M059J (cell line): ENCODE measurements at places on chromosomes 5 and 9.
A peak's percentile ranks its signal among the peaks of the same experiment; 100 is the strongest.

DNA sequence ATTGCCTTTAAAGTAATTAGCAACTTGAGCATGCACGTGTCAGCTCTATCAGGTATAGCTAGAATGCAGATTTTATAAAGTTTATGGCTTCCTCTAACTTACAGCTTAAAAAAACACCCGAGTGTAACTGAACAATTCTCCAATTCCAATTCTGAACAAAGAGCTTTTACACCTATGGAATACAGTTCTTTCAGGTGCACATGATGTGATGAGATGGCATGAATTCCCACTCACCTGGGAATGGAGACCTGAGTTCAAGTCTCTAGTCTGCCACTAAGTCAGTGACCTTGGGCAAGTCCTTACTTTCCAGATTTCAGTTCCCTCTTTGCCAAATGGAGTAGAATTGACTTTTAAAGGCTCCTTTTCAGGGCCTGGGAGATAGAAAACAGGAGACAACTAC is 1.8 kb downstream of the ZFAND5 start:
- peak; percentile 9 for DNase-seq

DNA sequence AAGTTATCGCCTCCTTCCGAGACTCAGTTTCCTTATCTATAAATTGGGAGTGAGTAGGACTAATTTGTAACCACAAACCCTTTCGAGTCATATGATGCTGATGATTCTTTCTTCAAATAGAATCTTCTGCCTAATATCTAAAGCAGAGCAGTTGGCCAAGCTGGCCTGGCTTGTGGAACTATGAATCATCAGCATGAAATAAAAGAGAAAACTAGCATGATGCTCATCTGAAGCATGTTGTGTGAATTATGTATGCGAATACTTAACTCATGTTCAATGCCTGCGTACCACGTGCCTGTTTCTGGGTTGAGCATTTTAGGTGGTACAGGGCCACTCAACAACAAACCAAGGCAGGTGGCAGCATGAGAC is 15.0 kb upstream of the ORM1 start:
- DNase-seq = no peak

DNA sequence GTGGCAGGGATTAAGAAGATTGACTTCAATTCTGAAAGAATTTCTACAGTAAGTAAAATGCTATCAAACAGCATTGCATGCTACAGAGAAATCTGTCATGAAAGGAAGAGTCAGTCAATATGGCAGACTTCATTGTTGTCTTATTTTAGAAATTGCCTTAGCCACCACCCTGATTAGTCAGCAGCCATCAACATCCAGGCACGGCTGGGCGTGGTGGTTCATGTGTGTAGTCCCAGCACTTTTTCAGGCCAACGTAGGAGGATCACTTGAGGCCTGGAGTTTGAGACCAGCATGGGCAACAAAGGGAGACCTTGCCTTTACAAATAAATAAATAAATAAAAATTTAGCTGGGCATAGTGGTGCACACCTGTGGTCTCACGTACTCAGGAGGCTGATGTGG is 46.6 kb downstream of the RMI1 start:
- DNase-seq = no peak

- DNase-seq = no peak
Observed at GRCh38 chr5:152811988-152812387, 406.9 kb upstream of the NMUR2 start.

GRCh38 chr9:14080959-14081542 is 232.9 kb downstream of the NFIB start:
- peak; percentile 87 for DNase-seq

DNA sequence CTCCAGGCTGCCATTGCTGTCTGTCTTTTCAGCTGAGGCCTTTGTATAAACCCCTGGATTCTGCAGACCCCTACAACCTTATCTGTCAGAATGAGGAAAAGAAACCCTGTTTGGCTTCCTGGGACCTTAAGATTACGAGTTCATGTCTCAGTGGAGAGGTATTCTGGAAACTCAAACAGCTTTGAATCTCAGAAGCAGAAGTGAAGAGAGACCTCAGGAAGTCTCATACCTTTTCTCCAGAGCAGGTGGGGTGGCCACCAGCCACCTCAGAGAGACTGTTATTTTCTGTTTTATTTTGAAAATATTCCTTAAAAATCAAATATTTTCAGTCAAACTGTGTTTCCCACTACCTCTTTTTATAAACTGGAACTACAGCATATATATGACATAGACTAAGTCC is 457.5 kb downstream of the TMEM232 start:
- DNase-seq = no peak

GRCh38 chr5:170739446-170739845 is 44.1 kb upstream of the GABRP start:
- DNase-seq = no peak

DNA sequence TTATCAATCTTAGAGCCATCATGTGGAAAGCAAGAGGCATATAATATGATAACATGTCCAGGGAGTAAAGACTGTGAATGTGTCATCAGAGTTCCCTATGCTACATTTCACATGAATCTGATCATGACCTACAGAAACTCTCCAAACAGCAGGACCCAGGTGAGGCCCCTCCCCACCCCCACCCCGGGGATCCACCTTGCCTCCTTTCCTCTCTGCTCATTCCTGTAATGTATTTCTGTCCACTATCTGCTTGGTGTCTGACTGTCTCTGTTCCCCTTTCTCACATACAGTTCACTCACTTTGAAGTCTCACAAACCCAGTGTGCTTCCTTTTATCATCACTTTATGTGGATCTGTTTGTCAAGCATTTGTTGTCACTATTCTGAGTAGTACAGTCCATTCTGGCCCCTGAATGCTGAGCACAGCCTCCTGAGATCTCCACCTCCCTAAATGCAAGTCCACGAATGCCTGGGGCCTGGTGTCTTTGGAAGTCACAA is 76.4 kb upstream of the SMARCA2 start:
- DNase-seq = no peak

GRCh38 chr5:36442796-36443195 is 141.1 kb upstream of the RANBP3L start:
- peak; percentile 68 for DNase-seq

DNA sequence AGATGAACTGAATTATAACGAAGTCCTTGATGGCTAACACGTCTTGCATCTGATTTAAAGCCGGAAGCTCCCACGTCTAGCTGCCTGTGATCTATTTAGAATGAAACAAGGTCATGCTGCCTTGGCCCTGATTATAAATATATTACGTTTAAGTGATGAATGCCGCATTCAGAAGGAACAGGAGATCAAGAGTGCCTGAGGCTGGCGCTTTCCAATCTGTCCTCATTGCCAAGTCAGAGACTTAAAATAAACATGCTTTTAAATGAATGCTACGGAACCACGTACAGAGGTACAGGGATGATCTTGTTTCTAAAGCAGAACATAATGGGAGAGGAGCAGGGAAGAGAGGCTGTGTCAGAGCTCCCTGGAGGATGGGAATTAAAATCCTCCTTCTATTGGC is 292.8 kb downstream of the TLE1 start:
- peak; percentile 73 for DNase-seq

GRCh38 chr9:97853844-97854695 is 1.0 kb downstream of the FOXE1 start:
- DNase-seq = no peak

DNA sequence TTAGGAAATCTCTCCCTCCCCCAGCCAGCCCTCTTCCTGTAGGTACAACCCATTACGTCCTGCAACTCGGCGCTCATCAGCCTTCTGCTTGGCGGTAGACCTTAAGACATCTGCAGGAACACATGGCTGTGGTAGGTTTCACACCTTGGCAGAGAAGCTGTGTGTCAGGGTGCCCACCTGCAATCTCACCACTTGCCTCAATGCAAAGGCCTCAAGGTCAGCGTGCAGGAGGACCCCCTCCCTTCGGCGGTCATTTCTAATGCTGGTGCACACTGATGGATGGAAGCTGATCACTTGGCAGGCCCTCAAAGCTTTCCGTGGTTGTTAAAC is 67.3 kb downstream of the CRB2 start:
- DNase-seq = no peak

GRCh38 chr5:150172145-150172544 is 5.6 kb downstream of the CDX1 start:
- DNase-seq = no peak

GRCh38 chr5:137572042-137572695 is 73.0 kb upstream of the SPOCK1 start:
- DNase-seq = peak; percentile 62

- DNase-seq = no peak
Observed at GRCh38 chr5:153798830-153799229, 239.9 kb downstream of the FAM114A2 start.

DNA sequence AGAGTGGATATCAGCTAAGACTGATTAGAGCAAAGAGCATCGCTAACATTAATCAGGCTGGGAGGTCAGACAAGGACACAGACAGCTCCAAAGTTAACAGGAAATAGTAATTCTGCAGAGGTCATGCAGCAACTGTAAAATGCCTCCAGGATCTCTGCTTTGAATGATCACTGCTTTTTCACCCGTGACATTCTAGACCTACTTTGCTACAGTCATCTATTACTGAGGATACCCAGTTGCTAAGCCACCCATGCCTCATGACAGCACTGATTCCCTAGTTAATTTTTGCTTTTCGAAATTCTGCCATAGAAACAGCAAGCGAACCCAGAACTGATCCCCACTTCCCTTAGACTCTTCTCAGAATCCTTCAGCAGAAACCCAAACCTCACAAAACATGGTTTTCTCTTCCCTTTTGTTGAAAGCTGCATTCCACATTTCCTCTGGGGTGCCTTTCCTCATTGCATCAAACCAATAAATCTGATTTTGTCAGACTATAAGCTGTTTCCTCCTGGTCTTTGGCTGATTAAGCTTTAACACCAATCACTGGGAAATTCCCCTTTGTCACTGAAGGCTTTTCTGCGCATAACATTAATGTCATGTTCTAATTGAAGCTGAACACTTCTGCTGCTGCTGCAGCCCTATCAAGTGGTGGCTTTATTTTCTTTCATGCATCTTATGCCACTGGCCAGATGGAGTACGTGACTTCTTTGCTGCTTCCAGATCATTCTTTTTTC is 201.1 kb upstream of the CHD1 start:
- DNase-seq = no peak

GRCh38 chr5:133905424-133905823 is 63.0 kb downstream of the C5orf15 start:
- DNase-seq = no peak
